NCI-H2081 (cell line): ENCODE measurements at places on chromosomes 16 and 17.

- no peak for DNase-seq
Observed at GRCh38 chr16:87380881-87381280, 2.7 kb downstream of the FBXO31 start.

DNA sequence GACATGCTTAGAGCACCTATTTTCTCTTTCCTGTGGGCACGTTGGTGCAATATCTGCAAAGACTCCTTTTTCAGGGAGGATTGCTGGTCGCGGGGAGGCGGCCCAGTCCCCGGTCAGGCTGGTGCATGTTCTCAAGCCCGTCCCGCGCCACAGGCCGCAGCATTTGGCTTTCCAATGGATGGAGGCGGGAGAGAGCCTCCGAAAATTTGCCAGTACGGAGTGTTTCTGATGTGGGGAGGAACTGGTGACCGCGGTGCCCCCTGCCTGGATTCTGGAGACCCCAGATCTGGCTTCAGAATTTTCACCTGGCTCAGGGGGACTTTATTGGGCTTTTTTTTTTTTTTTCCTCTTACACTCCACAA lies 2.3 kb downstream of the CMIP start:
- no peak for DNase-seq

- DNase-seq: no peak
Observed at GRCh38 chr17:47744168-47745036, 11.4 kb downstream of the TBX21 start.

DNA sequence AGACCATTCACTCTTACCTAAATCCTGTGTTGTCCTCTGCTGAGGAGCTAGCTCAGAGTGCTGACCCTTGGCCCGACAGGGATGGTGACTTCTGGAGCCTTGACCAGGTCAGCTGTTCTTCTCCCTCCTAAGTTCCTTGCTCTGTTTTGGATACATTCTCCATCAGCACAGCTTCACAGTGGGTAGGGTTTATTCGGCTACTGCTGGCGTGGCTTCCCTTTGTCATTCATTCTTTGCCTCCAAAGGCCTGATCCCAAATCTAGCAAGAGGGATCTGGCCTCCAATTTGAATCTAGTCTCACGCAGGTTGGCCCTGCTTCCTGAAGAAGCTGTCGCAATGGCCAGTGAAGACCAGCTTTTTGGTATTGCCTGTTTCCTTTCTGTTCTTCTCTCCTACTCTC lies 116.6 kb downstream of the SHISA9 start:
- no peak for DNase-seq

GRCh38 chr17:55576237-55576995 lies 65.2 kb upstream of the SMIM36 start:
- DNase-seq: no peak

DNA sequence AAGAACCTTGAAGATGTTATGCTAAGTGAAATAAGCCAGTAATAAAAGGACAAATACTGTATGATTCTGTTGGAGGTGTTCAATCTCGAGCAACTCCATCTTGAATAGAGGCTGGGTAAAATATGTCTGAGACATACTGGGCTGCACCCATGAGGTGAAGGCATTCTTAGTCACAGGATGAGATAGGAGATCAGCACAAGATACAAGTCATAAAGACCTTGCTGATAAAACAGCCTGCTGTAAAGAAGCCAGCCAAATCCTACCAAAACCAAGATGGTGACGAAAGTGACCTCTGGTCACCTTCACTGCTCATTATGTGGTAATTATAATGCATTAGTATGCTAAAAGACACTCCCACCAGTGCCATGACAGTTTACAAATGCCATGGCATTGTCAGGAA lies 98.1 kb downstream of the RGS9 start:
- no peak for DNase-seq

DNA sequence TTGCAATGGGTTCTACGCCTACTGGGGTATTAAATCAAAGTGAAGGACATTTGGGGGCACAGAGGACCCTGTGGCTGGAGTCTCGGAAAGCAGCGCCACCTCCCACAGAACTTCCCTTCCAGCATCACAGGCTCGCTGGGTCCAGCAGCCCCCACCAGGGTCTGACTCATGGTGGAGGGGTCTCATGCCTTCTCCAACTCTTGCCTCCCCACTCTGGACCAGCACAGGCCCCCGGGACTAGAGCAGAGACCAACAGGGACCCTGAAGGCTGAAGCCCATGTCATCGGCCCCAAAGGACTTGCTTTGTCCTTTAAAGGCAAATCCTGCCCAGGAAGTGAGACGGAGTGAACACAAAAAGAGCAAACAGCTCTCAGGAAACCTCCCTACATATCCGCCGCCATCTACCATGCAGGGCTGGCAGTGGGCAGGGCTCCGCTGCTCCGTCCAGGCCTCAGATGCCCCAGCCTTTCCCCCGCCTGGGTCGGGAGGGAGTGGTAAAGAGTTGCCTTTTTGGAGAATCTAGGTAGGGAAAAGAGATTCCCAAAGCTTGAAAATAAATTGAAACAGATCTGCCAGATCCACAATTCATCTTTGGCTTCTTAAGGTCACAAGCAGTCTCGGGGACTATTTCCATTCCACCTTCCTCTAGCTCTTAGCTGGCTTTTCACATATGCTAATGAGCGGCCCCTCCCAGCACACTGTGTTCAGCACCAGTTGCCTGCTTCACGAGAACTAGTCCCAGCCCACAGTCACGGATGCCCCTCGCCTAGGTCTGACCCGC lies 2.1 kb upstream of the GPRC5C start:
- DNase-seq: no peak

DNA sequence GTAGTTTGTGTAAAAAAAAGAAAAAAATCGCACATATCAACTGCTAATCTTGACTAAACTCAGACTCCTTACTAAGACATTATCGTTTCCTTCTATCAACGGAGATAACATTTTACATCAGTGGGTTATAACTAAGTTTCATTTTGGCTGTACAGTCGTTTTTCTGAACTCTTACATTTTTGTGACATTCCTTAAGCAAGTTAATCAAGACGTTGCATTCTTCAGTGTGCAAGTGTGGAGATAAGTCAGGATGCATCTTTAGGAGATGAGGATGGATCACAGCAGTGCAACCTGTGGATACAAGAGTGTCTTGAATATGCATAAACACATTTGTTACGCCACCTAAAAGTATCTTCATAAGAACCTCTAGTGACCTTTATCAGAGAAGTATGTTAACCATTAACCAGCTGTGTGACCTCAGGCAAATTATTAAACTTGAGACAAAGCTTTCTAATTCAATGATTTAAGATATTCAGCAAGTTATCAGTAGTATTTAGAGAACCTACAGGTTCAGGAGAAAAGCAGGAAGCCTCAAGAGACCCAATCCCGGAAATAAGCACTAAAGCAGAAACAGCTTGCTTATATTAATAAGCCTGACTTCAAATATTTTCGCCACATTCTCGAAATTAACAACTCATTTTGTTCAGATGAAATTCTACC lies 9.4 kb downstream of the CMC2 start:
- no peak for DNase-seq

GRCh38 chr17:75601057-75601987 lies 13.7 kb downstream of the MYO15B start:
- DNase-seq: peak; percentile 43

- peak; percentile 28 for DNase-seq
Observed at GRCh38 chr16:30996985-30997724, 12.1 kb downstream of the HSD3B7 start.

GRCh38 chr16:56327071-56327928 lies 98.0 kb downstream of the AMFR start:
- DNase-seq: no peak

DNA sequence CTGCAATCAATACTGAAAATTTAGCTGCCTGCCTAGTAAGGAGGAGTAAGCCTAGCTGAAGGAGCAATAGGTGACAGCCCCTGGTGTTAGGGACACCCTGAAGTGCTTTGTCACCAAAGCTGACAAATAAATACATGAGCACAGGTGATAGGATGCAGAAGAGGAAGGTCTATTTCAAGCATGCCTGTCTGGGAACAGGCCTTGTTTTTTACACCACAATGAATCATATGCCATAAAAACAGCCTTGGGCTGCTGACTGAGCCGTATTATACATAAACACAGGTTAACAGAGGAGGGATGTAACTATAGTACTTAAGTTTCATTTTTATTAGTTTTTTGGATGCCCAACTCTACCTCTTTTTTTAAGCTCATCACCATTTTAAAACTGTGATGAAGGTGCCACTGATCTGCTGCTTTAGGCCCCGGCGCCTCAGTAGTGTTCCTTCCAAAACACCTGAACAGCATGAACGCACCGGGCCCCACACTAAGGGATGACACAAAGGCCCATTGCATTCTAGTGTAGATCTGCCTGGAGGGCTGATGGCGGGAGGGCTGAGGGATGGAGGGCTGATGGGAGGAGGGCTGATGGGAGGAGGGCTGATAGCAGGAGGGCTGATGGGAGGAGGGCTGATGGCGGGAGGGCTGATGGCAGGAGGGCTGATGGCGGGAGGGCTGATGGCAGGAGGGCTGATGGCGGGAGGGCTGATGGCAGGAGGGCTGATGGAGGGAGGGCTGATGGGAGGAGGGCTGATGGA lies 150.3 kb downstream of the AATF start:
- no peak for DNase-seq

GRCh38 chr17:82786427-82786826 lies 34.6 kb downstream of the TBCD start:
- DNase-seq: no peak

GRCh38 chr17:74442291-74442669 lies 10.4 kb downstream of the GPRC5C start:
- DNase-seq: no peak

DNA sequence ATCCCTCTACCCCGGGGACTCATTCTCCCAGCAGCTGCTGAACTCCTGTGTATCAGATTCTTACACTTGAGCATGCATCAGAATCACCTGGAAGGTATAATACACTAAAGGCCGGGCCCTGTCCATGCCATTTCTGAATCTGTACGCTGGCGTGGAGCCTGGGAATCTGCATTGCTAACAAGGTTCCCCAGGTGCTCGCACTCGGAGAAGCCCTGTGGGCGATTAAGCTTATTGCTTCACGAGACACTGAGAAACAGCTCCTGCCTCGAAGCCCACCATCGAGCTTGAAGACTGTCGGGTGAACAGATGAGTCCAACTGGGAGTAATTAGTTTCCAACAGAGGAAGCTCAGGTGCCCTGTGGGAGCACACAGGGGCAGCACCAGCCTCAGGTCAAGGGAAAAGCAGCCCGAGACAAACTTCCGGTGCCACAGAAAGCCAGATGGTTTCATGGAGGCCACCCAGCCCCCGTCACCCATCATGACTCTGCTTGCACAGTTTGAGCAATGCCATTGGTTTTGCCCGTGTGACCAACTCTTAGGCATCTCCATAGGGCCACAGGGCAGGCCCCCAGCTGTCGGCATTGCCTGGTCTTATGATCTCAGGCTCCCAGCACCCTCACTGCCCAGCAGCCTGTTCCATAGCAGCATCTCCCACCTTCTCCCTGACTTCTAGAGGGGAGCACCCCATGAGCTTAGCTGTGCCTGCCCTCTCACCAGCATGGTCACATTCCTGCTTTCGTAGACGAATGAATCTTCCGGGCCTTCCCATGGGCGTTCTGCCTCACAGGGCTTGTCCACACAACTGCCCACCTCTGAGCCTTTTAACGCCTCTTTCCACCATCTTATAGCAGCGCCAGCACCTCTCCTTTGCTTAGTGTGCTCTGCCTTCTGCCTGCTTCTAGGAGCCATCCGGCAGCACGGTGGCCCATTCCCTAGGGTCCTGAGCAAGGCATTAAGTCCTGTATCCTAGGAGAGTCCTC lies 10.9 kb downstream of the CTRB2 start:
- no peak for DNase-seq

GRCh38 chr16:80852261-80852872 lies 48.0 kb upstream of the CDYL2 start:
- DNase-seq: no peak

DNA sequence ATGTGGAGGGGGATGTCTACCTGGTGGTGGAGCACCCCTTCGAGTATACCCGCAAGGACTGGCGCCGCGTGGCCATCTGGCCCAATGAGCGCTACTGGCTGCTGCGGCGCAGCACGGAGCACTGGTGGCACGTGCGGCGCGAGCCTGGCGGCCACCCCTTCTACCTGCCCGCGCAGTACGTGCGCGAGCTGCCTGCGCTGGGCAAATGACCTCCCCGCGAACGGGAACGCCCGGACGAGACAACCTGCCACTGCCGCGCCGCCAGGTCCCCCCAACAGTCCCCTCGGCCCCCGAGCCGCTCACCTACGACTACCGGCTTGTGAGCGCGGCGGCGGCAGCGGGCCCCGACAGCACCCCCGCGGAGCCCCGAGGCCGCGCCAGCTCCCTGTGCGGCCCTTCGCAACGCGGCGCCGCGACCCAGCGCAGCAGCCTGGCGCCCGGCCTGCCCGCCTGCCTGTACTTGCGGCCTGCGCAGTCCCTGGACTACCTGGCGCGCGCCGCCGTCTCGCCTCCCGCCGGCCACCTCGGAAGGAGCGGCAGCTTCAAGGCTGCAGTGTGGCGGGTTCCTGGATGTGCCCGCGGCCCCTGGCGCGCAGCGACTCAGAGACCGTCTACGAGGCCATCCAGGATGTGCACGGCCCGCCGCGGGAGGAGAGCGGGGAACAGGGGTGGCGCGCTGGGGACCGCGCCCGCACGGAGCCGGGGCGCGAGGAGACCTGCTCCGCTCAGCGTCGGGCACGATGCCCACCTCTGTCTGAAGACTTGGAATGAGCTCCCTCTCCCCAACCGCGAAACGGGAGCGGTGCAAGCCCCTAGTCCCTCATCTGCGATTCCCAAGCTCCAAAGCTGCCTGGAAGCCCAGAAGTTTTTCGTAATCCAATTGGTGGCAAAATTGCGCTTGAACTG lies 48.7 kb upstream of the AMZ2 start:
- DNase-seq: peak; percentile 38
